Bronchial epithelial cell (primary cell): ENCODE measurements at places on chromosomes 5 and 9. TPM values are rescaled to one million over a fixed set of nuclear protein-coding genes. Genes with fewer than 3 reads are reported as not detected.
A peak's percentile ranks its signal among the peaks of the same experiment; 100 is the strongest.

GRCh38 chr9:130763331-130764171, 70.0 kb downstream of the EXOSC2 start:
- DNase-seq: no peak

GRCh38 chr5:79856456-79857055, 134.5 kb downstream of the MTX3 start:
- no peak for DNase-seq

MPDZ gene
- total RNA-seq: 9.2 and 14.0 TPM in 2 replicates

DNA sequence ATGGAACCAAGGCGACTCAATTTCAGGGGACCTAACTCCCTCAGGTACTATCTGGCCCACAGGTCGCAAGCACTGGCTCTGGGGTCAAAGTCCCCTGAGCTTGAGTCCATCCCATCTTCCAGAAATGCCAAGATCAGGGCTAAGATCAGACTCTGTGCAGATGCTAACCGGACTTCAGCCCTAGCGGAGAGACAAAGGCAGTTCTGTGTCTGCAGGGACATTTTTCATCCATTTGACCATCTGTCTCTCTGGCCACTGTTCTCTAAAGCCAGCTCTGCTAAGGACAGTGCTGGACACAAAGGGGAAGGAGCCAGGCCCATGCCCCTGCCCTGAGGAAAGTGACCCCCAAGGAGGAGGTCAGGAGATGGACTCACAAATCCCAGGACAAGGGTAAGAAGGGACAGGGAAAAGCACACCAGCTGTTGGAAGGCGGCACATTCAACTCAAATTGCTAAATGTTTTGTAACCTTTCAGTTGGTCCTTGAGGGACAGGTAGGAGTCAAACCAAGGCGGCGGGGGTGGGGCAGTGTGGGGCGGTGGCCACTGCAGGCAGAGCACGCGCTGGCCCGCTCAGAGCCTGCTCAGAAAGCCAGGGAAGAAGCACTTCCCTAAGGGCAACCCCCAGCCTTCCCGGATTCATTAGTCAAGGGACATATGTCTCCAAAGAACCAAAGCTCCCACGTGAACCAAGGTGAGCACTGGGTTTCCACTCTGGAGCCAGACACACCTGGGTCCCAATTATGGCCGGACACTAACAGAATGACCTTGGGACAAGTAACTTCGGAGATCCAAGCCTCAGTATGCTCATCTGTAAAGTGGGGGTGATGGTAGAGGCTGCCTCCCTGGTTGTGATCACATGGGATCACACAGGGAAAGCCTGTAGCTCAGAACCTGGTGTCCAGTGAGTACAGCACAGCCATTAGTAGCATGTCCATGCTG, 42.8 kb downstream of the STK10 start:
- DNase-seq: no peak

DNA sequence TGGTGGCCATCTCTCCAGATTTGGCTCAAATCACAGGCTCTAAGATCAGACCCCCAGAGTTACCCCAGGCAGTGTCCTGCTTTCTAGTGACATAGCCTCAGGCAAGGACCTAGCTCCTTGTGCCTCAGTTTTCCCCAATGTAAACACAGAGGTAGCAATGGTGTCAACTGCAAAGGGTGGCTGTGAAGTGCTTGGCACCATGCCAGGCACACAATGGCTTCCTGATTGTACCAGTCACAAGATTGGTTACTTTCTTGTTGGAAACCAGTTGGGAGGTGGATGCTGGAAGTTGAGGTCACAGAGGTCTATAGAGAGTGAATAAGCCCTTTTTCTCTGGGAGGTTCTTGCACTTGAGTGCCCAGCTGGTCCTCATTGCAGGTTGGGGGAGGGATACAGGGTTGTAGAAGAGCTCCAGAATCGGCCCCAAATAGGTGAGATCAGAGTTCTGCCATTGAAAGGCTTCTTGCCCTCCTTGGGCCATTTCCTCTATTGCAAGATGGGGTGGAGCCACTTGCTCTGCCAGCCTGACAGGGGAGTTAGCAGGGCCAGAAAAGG, 2.3 kb downstream of the STKLD1 start:
- DNase-seq: no peak

DNA sequence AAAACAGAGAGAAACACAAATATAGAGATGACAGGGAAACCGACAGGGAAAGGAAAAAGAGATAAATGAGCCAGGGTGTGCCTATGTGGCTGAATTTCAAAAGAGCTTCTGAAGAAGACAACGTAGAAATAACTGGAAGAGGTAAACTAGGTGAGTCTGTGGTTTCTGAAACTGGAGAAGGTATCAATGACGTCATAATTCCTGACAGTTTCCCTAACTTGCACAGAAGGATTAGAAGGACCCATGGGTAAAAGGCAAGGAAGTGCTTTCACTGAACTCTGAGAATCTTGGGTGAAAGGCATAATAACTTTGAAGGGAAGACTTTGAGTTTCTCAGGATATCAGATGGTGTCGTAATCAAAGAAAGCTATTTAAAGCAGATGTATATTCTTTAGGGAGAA, 790.8 kb upstream of the NUDT12 start:
- DNase-seq: peak; percentile 18

CFAP77 gene
- total RNA-seq: not detected in 2 replicates

GRCh38 chr5:171743436-171744076, 42.1 kb upstream of the SMIM23 start:
- no peak for DNase-seq

- DNase-seq: no peak
Measured at GRCh38 chr9:137299203-137299565, 2.9 kb downstream of the NRARP start.

SLC1A3 gene
- 1.7 and 3.4 TPM in 2 replicates for total RNA-seq

DNA sequence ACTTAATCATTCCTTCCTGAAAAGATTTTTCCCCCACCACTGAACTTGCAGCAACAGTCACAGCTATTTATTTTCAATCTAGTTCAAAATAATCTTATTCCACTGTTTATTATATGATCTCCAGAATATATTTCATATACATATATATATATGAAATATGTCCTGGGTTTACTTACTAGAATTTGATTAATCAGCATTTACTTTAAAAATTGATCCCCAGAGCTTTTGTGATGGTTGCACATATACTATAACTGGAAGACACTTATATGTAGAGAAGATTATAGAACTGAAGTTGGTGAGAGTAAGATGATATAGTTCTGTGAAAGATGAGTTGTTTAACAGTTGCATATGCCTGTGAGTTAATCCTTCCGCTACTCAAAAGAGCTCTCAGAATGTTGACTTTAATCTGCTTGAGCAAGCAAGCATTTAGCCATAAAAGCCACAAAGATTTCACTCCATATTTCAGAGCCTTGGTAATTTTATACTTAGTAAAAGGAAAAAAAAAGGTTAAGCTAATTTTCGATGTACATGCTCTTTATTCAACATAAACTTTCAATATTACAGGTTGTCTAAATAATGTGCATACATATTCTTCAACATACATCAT, 399.3 kb upstream of the CDH9 start:
- peak; percentile 12 for DNase-seq

PCDHGB6 gene
- 0.53 and 1.5 TPM in 2 replicates for total RNA-seq

LECT2 gene
- not detected in 2 replicates for total RNA-seq

FOXD4L5 gene
- under 0.01 and 0.13 TPM in 2 replicates for total RNA-seq

DPYSL3 gene
- 1.6 and 3.7 TPM in 2 replicates for total RNA-seq

GRCh38 chr5:124701016-124701415, 45.4 kb downstream of the ZNF608 start:
- peak; percentile 21 for DNase-seq

- peak; percentile 17 for DNase-seq
Measured at GRCh38 chr5:176359658-176360057, 1.9 kb downstream of the KIAA1191 start.

RANBP17 gene
- total RNA-seq: 6.8 and 10.6 TPM in 2 replicates

GRCh38 chr5:96601200-96601599, 61.0 kb upstream of the CAST start:
- DNase-seq: no peak

- DNase-seq: no peak
Measured at GRCh38 chr5:152634586-152634985, 229.5 kb upstream of the NMUR2 start.

- DNase-seq: no peak
Measured at GRCh38 chr9:93022721-93023520, 35.6 kb upstream of the SUSD3 start.

DNA sequence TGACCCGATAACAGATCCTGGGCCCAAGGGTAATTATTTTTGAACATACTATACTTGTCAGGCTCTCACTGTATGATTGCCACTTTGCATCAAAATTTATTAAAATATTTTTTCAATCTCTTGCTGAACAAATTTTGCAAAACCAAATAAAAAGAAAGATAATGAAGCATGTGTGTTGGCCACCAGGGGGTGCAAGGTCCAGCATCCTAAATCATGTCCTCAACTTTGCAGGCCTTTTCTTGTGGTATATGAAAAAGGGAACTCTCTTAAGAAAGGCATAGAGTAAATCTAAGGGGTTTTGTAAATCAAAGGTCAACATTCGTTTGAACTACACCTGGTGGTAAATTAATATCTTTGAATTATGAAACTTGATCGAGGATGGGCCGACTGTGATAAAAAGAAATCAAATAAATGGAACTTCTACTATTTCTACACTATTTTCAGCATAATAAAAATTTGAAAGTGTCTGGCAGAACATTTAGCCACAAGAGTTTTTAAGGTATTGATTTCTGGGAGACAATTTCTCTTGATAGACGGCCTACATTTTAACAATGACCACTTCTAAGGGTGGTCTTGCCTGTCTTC, 676.5 kb downstream of the DMRTA1 start:
- peak; percentile 49 for DNase-seq

GRCh38 chr5:39192450-39193160, 26.8 kb downstream of the FYB1 start:
- DNase-seq: no peak

GRCh38 chr9:115883467-115884329, 269.9 kb upstream of the PAPPA start:
- DNase-seq: peak; percentile 62

DNA sequence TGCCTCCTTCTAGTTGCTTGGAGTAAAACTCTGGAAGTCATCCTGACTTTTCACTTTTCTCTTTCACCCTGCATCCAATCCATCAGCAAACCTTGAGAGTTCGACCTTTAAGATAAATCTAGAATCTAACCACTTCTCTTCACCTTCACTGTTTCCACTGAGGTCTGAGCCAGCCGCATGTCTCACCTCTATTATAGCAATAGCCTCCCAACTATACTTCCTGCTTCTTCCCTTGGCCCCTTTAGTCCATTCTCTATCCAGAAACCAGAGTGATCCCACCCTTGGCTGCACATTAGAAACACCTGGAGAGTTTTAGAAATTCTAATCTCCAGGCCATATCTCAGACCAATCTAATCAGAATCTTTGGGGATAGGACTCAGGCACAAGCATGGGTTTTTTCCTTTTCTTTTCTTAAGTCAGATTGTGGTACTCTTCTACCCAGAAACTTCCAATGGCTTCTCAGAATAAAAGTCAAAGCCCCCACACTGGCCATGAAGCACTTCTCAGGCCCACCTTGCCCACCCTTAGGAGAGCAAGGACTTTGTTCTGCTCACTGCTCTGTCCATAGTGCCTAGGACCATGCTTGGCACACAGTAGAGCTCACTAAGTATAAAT, 33.1 kb downstream of the MFAP3 start:
- DNase-seq: no peak

DNA sequence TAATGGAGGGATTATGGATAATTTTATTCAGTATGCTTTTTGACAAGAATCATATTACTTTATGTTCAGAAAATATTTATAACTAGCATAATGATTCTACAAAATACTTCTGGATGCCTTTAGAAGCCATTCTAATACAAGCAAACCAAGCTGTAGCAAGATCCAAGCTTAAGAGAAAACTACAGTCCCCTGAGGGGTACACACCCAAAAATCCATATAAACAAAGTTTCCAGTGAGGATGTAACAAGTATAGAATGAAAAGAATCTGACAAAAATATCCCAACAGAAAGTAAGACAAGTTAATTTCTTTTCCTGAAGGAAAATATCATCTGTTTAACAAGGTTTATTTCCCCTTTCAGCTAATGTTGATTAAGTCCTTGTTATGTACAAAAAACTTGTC, 53.9 kb downstream of the MLLT3 start:
- no peak for DNase-seq

XPA gene
- 4.2 and 7.8 TPM in 2 replicates for total RNA-seq

ZNF608 gene
- total RNA-seq: 4.5 and 4.6 TPM in 2 replicates

GRCh38 chr5:140165923-140166270, 9.1 kb upstream of the CYSTM1 start:
- no peak for DNase-seq

DNA sequence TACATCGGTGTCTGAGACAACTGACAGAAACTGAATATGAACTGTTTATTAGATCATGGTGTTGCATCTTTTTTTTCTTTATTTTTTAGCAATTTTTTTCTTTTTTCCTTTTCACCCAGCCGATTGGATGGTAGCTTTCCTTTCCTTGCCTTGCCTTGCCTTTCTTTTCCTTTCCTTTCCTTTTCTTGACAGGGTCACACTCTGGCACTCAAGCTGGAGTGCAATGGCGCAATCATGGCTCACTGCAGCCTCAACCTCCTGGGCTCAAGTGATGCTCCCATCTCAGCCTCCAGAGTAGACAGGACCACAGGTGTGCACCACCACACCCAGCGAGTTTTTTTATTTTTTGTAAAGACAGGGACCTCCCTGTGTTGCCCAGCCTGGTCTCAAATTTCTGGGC, 2.8 kb downstream of the PDE6A start:
- DNase-seq: no peak

DNA sequence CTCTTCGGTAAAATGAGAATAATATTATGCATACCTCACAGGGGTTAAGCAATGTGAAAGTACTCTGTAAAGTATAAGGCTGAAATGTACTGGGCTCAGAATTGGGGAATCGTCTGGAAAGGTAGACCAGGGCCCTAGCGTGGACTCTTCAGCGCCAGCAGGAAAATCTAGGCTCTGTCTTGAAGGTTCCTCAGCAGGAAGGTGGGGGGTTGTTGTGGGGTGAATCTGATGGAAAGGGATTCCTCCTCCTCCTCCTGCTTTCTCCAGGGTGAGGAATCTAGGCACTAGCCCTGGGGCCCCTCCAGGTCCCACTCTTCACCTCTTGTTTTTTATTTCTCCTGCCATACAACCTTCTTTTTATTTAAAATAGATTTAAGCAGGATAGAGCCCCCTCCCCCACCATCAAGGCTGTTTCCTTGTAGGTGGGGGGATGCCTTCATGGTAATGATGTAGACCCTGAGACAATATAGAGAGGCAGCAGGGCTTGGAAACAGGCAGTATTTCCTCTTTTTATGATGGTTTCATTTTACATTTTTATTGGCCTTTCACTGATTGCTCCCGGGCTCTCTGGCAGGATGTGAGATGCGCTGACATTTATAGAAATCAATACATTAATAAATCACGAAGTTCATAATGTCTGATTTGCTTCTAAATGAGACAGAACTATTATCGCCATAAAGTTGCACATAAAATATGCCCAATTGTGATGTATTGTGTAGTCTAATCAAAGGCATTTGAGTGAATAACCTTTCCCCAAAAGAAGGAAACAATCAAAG, 78.9 kb upstream of the GABRP start:
- DNase-seq: no peak

DNA sequence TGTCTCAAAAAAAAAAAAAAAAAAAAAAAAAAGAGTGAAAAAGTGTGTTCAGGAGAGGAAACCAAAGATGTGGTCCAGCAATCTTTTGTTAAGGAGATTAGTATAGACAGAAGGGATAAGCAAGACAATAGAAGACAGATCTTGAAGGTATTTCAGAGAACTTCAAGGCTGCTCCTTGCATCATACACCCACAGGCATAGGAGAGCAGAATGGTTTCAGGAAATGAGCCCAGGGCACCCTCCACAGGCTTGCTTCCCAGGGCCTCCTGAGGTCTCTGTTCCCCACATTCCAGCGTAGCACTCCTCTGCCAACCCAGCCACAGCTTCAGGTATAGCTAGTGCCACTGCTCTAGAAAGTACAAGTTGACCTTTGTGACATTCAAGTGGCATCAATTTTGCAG, 65.8 kb downstream of the FSTL4 start:
- DNase-seq: no peak

GRCh38 chr5:66963559-66963971, 233.0 kb downstream of the CD180 start:
- DNase-seq: peak; percentile 78

- DNase-seq: no peak
Measured at GRCh38 chr5:76522103-76522935, 100.9 kb downstream of the F2RL2 start.
